ENCODE measurements at places on chromosomes 1 and 21. TPM values are rescaled to one million over a fixed set of nuclear protein-coding genes. Genes with fewer than 3 reads are reported as not detected.

- peaks cover 7% of the 10 kb centered on the region for H3K27me3 ChIP-seq
- H3K36me3 ChIP-seq = no peaks in the 10 kb centered on the region
- no peak for DNase-seq
- H3K27ac ChIP-seq = peak overlapping the region; percentile 59
Measured at GRCh38 chr21:15729346-15729673, 472 bp upstream of the USP25 start.

GRCh38 chr1:116765962-116766361 lies 11.7 kb downstream of the CD2 start:
- no peaks in the 10 kb centered on the region for H3K27me3 ChIP-seq
- no peak for DNase-seq
- H3K4me1 ChIP-seq = no peaks in the 10 kb centered on the region
- H3K4me3 ChIP-seq = no peak overlapping the region
- peaks cover 4% of the 10 kb centered on the region for H3K36me3 ChIP-seq
- H3K27ac ChIP-seq = no peak overlapping the region

GRCh38 chr1:47727697-47728085 lies 269.5 kb downstream of the TRABD2B start:
- peaks cover 1% of the 10 kb centered on the region for H3K4me1 ChIP-seq
- peaks cover 5% of the 10 kb centered on the region for H3K36me3 ChIP-seq
- no peak for DNase-seq
- H3K4me3 ChIP-seq = no peak overlapping the region

DNA sequence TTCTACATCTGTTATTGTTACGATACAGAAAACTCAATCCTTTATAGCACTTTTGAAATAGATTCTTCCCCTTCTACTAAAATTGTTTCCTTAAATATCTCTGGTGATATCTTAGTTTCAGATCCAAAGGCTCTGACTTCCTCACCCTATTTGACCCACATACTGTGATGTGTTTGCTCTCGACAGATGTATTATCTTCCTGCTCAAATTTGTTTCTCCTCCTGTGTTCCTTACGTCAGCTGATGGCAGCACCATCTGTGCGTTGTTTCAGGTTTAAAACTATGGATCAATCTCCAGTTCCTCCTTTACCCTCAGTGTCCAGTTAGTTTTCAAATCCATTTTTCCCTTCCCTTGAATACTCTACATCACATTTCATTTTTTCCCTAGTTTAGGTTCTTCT lies 274.4 kb downstream of the RYR2 start:
- H3K4me1 ChIP-seq = peaks cover 12% of the 10 kb centered on the region
- H3K27ac ChIP-seq = no peak overlapping the region
- peaks cover 10% of the 10 kb centered on the region for H3K36me3 ChIP-seq

DNA sequence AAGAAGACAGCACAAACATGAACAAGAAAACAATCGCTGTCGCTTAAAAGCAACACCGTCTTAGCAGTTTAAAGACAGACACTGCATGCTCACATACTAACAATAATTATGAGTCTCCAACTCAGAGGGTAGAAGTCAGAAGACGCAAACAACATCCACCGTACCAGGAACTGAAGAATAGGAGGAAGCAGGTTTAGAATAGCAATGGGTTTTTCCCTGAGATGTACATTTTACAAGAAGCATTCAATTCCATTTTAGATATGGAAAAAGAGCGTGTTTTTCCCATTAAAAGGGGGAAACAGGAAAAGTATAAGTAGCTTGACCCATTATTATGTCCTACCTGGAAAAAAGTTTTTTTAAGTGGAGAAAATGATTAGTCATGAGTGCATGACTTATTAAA lies 34.5 kb upstream of the KCNE1 start:
- no peak overlapping the region for H3K27ac ChIP-seq
- H3K36me3 ChIP-seq = peaks cover 8% of the 10 kb centered on the region
- H3K4me1 ChIP-seq = peaks cover 2% of the 10 kb centered on the region
- no peak overlapping the region for H3K4me3 ChIP-seq
- DNase-seq = no peak
- H3K27me3 ChIP-seq = peaks cover 2% of the 10 kb centered on the region

DNA sequence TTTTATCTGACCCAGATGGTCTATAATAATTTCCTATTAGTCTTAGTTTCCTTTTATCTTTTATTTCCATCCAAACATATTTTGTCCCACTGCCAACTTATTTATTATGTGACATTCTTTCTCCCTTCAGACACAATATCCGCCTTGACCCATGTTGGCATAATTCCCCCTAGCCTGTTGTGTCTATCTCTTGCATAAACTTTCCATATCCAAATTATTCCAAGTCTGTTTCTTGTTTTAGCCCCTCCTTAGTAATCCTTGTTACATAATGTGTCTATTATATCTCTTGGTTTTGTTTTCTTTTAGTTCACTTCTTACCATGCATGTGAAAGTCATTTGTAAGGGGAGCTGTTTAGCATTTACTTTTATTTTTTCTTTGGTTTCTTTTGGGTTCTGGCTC lies 81.6 kb upstream of the CACHD1 start:
- DNase-seq = no peak
- H3K4me3 ChIP-seq = no peak overlapping the region
- H3K4me1 ChIP-seq = no peaks in the 10 kb centered on the region
- no peaks in the 10 kb centered on the region for H3K27me3 ChIP-seq
- no peak overlapping the region for H3K27ac ChIP-seq

DNA sequence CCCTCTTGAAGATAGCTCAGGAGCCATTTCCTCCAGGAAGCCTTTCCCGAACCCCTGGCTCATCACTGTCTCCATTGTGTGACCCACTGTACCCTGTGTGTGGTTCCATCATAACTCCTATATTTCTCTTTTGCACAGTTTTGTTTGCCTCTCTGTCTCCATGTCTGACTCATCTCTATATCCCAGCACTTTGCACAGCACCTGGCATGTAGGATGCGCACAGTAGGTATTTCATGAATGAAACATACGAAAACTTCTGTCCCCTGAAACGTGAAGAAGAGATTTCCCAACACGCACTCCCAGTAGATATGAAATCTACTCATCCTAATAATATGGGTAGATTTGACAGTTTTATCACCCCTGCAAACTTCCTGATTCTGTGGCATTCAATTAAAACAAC lies 275.2 kb downstream of the NFIA start:
- no peaks in the 10 kb centered on the region for H3K36me3 ChIP-seq
- DNase-seq = no peak
- no peak overlapping the region for H3K27ac ChIP-seq
- peaks cover 16% of the 10 kb centered on the region for H3K4me1 ChIP-seq

DNA sequence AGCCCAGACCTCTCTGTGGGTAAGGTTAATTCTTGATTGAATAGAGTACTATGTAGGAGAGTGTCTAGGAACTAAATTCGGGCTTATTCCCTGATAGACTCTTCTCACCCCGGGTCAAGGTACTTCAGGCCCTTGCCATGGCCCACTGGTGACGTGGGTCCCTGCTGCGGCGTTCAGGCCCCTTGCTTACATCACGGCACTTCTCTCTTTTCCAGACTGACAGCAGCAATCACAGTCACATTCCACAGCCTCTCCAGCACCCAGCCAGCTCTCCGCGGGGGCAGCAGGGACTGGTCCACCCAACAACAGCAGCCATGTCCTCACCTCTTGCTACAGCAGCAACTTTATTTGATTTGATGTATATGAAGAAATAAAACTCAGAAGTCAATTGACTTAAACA lies 401.2 kb upstream of the VAMP3 start:
- H3K27ac ChIP-seq = no peak overlapping the region
- H3K27me3 ChIP-seq = peaks cover 6% of the 10 kb centered on the region
- H3K4me3 ChIP-seq = no peak overlapping the region

DNA sequence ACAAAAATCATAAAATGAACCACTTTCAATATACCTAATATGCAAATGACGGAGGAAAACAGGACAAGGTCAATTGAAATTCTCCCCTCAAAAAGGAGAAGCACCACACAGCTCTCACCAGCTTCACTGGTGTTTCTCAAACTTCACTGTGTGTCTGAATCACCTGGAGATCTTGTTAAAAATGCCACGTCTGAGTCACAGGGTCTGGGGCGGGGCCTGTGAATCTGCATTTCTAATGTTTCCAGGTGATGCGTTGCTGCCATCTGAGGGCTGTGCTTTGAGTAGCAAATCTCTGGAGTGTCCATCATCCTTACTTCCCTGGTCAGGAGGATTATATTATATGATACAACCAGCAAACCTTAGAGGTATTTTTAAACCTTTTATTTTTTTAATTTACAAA lies 9.0 kb downstream of the CLDN19 start:
- no peak overlapping the region for H3K4me3 ChIP-seq
- no peaks in the 10 kb centered on the region for H3K36me3 ChIP-seq
- DNase-seq = no peak

- H3K27ac ChIP-seq = no peak overlapping the region
- H3K4me1 ChIP-seq = no peaks in the 10 kb centered on the region
- no peak for DNase-seq
- peaks cover 4% of the 10 kb centered on the region for H3K36me3 ChIP-seq
- H3K27me3 ChIP-seq = peaks cover 1% of the 10 kb centered on the region
Measured at GRCh38 chr21:44431300-44431699, 24.0 kb upstream of the LRRC3 start.

GRCh38 chr1:244048256-244049161 lies 2.6 kb upstream of the ZBTB18 start:
- H3K4me3 ChIP-seq = no peak overlapping the region
- peaks cover 6% of the 10 kb centered on the region for H3K27me3 ChIP-seq
- DNase-seq = peak; percentile 99
- peaks cover 3% of the 10 kb centered on the region for H3K4me1 ChIP-seq
- no peak overlapping the region for H3K27ac ChIP-seq
- peaks cover 11% of the 10 kb centered on the region for H3K36me3 ChIP-seq

DNA sequence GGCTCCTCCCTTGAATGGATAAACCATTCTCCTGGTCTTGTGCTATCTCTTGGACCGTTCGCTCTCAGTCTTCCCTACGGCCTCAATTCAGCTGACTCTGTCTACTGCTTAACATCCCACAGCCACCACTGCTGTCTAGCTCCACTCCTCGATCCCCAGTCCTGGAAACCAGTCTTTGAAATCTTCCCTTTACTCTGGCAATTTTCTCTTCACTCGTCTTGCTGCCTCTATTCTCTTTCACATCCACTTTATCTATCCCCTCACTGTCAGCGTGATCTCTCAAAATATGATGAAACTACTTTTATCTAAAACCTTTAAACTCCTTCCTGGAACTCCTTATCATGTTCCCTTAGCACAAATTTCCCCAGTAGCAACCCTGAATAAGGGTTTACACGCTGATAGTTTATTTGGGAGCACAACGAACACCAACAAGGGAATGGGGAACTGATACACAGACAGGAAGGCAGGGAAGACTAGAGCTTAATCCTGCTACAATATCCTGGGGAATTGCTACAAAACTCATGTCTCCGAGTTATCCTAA lies 131.6 kb upstream of the SAMSN1 start:
- no peak overlapping the region for H3K27ac ChIP-seq
- H3K27me3 ChIP-seq = no peaks in the 10 kb centered on the region
- H3K36me3 ChIP-seq = no peaks in the 10 kb centered on the region
- H3K4me3 ChIP-seq = no peak overlapping the region

DNA sequence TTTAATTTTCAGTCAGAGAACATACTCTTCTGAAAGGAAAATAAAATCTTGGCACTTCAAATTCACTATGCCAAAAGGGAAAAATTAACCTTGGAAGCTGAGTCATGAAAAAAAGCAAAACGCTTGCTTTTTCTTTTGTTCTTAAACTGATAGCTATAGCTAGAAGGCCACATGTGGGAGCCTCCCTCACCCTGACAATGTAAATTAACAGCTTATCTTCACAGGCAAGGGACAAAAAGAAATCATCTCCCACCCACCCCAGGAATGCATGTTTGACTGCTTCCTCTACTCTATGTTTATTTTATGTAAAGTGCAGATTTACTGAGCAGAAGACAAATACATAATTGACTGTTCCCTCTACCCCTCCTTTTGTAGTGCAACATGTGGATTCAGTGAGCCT lies 38.0 kb downstream of the EBNA1BP2 start:
- DNase-seq = no peak
- H3K27me3 ChIP-seq = peaks cover 2% of the 10 kb centered on the region
- no peak overlapping the region for H3K27ac ChIP-seq
- H3K4me3 ChIP-seq = no peak overlapping the region

SYTL1 gene
- total RNA-seq = 3.2 TPM

LRRC38 gene
- total RNA-seq = not detected

MRPL37 gene
- 50.9 TPM for total RNA-seq

ANGPTL1 gene
- not detected for total RNA-seq
